ENCODE measurements at places on chromosomes 13 and 19.
A peak's percentile ranks its signal among the peaks of the same experiment; 100 is the strongest.

DNA sequence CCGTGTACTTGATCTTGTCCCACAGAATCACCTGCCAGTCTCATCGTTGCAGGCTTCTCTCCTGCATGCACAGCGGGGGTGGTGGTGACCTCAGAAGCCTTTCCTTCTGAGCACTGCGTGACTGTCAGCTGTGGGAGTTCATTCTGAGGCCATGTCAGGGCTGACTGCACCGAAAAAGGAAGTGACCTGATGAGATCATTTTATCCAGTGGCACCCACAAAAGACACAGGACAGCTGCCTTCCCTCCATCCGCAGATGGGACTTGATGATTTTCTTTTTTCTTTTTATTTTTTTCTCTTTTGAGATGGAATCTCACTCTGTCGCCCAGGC lies 89.7 kb downstream of the RAB20 start:
- DNase-seq = no peak

GRCh38 chr19:50933640-50934039 lies 19.2 kb downstream of the KLK5 start:
- peak; percentile 30 for DNase-seq

DNA sequence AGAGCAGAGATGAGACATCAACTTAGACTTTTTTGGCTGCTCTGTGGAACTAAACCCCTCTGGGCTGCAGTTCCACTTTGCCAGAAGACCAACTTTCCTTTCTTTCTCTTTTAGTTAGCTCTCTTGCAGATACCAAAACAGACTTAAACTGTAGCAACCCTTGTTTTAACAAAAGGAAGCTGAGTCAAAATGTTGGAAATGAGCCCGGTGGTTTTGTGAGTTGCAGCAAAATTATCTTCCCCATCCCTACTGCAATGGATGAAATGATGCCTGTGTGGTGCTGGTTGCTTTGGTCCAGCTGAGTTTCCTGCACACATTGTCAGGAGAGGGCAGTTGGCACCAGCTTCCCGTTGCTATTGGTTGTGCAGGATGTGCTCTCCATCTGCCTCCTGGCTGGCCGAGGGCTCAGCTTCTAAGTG lies 115.3 kb downstream of the LRCH1 start:
- DNase-seq = peak; percentile 90

DNA sequence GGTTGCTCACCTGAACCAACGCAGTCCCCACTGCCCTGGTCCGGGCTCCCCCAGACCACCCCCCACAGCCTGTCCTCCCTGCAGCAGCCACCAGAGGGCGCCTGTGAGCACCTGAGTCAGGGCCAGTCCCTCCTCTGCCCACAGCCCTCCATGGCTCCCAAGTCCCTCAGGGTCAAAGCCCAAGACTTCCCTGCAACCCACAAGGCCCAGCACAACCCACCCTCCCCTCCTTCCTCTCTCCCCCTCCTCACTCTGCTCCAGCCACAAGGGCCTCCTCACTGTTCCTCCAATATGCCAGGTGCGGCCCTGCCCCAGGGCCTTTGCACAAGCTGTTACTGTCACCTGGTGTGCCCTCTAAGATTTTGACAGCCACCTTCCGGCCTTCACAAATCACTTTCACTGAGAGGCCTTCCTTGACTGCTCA lies 10.9 kb downstream of the GNA15 start:
- no peak for DNase-seq

All from HT1080 (cell line).